ENCODE measurements at places on chromosomes 11 and 22.

GRCh38 chr11:15494740-15495139 is 380.0 kb downstream of the INSC start:
- DNase-seq, result no peak

DNA sequence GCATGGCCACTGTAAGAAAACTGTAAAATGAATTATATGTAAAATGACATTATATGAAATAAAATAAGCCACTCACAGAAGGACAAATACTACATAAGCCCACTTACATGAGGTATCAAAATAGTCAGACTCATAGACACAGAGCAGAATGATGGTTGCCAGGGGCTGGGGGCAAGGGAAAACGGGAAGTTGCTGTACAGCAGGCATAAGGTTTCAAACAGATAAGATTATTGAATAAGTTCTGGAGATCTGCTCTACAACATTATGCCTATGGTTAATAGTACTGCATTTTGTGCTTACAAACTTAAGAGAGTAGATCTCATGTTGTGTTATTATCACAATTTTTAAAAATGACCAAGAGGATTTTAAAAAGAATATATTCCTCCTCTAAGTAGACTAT is 32.7 kb upstream of the HEPHL1 start:
- DNase-seq, result no peak

DNA sequence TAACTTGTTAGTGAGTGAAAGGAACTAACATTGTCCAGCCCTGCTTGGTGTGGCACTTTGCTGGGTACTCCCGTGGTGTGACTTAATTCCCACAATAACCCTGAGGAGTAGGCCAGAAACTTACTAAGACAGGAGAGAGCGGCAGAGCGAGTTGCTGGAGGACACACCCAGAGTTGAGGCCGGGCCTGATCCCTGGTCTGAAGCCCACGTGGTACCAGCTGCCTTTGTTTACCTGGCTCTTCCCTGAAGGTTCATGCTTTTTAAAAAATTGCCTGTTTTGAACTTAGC is 594 bp downstream of the MPST start:
- DNase-seq, result no peak

DNA sequence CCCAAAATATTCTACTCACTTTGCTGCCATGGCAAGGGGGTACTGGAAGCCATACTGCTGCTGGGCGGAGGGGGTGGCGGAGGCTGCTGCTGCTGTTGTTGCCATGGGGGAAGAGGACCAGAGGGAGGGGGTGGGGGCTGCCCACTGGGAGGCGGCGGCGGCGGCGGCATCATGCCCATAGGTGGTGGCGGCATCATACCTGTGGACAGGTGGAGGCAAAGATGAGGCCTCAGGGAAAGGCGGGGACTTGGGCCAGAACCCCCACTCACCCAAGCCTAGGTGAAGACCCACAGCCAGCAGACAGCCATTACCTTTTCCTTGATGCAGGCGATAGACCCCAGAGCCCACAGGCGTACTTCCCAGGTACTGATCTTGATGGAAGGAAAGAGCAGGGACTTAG is 7.1 kb upstream of the PYGM start:
- DNase-seq, result no peak

GRCh38 chr22:42114721-42115120 is 15.9 kb downstream of the CYP2D6 start:
- no peak for DNase-seq

GRCh38 chr22:36350751-36351594 is 36.8 kb downstream of the MYH9 start:
- no peak for DNase-seq
